ENCODE measurements at places on chromosomes 11 and 22.

- DNase-seq = no peak
Measured at GRCh38 chr22:50576070-50576469, 2.2 kb downstream of the CPT1B start.

- no peak for DNase-seq
Measured at GRCh38 chr11:112977755-112978154, 16.5 kb downstream of the NCAM1 start.

DNA sequence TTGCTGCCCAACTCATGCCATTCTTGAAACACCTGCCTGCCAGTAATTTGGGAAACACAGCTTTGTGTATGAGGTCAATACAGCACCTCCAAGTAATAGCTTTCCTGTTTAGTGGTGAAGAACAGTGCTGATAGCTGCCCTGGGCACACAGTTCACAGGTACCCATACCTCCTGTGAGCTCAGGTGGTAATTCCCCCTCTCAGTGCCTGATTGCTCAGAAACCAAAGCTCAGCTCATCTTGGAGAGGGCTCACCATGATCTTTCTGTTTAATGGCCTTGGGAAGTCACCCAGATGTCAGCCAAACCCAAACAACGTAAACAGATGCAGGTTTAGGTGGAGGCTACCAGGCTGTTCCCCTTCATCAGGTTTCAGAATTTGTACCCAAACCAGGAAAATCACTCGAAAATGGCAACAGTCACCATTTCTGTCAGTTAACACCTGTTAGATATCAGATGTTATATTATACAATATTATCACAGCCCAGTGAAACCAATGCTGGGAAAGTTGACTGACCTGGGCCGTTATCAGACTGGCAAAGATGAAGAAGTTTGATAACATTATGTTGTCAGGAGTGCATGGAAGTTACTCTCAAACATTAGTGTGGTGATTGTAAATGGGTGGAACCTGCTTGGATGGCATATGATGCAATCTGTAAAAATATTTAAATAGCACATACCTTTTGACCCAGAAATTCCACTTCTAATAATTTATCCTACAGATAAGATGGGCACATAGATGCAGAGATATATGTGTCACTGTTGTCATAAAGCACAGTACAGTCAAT is 18.9 kb downstream of the VSTM5 start:
- DNase-seq = no peak

DNA sequence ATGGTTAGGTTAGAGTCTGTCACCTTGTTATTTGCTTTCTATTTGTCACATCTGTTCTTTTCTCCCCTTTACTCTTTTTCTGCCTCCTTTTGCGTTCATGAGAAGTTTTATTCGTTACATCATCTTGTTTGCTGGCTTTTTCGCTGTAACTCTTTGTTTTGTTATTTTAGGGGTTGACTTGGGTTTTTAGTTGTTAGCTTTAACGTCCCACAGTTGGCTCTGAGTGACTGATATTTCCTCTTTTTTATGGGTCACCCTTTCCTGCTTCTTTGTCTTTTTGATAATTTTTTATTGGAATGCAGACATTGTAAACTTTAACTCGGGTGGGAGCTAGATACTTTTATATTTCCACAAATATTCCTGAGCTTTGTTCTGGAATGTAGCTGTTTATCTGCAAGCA is 13.3 kb upstream of the TNNT3 start:
- DNase-seq = no peak

DNA sequence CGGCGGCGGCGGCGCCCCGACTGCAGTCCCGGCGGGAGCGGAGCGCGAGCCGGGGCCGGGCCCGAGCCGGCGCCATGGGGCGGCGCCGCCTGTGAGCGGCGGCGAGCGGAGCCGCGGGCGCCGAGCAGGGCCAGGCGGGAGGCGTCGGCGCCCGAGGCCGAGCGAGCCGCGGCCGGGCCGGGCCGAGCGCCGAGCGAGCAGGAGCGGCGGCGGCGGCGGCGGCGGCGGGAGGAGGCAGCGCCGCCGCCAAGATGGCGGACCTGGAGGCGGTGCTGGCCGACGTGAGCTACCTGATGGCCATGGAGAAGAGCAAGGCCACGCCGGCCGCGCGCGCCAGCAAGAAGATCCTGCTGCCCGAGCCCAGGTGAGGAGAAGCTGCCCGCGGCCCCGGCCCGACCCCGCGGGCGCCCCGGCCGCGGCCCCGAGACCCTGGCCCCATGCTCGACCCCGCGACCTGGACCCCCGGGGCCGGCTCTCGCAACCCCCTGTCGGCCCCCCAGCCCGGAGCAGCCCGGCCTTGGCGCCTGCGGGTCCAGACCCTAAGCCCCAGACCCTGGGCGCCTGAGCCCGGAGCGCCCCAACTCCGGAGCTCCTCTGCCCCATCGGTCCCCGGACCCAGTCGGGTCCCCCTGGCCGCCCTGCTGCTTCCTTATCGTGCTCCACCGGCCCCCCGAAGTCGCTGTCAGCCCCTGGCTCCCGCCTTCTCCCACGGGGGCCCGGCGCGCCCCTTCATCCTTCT is at the start of gene GRK2:
Gene GRK2 (plus strand): TSS at position 25 of the 739 bp plus-strand sequence. CDS start 227 bp downstream, at position 252.
- no peak for DNase-seq

DNA sequence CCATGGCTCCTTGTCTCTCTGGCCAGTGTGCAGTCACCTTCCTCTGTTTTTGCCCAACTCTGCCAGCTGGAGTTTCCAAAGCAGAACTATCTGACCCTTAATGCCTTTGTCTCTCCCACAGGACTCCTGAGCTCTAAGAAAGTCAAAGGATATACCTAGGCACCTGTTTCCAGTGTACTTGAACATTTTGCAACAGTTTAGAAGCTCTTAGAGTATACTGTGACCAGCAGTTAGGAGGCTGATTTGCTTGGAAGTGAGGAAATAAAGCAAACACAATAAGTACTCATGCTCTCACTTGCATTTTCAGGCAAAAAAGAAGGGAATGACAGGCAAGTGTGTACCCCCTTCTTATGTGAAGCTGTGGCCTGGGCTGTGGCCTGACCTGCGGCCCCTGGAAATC is 204.3 kb upstream of the PLET1 start:
- no peak for DNase-seq

DNA sequence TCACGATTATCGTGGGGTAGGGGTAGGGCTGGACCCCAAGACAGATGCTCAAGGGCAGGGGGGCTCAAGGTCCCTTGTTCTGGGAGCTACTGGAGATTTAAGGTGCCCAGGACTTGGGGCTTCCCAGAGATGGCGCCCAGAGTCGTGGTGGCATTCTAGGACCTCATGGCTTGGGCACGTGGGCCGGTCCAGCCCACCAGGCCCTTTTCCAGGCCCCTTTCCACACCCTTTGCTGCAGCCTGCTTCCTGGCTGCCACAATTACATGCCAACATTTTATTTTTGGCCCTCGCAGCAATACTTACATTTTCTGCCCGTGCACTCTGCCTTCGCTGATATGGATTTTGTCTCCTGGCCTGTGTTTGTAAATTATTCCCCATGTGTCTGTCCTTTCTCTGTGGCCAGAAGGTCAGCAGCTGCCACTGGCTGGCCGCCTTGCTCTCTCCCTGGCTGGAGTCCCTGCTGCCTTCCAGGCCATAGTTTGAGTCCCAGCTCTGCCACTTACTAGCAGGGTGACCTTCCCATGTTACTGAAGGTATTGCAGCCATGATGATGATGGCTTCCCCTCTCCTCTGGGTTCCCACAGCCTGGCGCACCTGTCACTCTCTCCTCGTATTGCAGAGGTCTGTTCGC is 11.2 kb downstream of the MB start:
- DNase-seq = no peak

GRCh38 chr22:44449683-44450425 is 48.2 kb downstream of the RTL6 start:
- DNase-seq = no peak

DNA sequence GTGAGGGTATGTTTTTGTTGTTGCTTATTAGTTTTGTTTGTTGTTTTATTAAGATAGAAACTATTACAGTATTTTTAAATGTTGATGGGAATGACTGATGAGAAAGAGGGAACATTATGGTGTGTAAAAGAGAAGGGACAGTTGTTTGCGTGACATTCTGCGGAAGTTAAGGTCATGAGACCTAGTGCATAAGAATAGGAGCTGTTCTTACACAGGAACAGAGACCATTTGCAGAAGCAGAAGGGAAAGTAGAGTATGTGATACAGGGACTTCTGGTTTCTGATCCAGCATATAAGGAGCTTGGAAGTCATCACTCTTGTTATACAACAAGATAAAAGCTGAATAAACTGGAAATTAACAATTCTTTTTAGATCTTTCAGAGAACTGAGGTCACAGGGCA is 299.2 kb upstream of the API5 start:
- DNase-seq = no peak

- no peak for DNase-seq
Measured at GRCh38 chr11:125393331-125393730, 102.7 kb downstream of the FEZ1 start.

GRCh38 chr11:57340039-57340615 is 2.0 kb downstream of the P2RX3 start:
- DNase-seq = no peak

DNA sequence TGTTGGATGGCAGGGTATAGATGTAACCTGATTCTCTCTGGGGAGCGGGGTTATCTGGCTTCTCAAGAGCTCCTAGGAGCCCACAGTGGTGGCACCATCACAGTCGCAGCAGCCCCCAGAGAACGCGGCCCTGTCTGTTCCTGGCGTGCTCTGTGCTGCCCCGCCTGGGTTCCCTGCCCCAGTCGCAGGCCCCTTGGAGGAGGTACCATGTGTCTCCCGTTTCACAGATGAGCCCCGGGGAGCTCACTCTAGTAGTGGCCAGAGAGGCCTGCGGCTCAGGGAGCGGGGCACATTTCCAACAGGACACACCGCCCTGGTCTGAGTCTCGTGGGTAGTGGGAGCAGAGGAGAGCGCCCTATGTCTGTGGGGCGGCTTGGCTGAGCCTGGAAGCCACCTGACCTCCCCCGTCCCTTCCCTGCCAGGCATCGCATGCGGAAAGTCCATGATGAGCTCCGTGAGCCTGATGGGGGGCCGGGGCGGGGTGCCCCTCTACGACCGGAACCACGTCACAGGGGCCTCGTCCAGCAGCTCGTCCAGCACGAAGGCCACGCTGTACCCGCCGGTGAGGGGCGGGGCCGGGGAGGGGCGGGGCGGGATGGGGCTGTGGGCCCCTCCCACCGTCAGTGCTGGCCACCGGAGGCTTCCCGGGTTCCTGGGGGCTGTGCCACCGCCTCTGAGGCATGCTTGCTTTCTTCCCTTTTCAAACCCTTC is 21.0 kb upstream of the PPP6R3 start:
- no peak for DNase-seq

DNA sequence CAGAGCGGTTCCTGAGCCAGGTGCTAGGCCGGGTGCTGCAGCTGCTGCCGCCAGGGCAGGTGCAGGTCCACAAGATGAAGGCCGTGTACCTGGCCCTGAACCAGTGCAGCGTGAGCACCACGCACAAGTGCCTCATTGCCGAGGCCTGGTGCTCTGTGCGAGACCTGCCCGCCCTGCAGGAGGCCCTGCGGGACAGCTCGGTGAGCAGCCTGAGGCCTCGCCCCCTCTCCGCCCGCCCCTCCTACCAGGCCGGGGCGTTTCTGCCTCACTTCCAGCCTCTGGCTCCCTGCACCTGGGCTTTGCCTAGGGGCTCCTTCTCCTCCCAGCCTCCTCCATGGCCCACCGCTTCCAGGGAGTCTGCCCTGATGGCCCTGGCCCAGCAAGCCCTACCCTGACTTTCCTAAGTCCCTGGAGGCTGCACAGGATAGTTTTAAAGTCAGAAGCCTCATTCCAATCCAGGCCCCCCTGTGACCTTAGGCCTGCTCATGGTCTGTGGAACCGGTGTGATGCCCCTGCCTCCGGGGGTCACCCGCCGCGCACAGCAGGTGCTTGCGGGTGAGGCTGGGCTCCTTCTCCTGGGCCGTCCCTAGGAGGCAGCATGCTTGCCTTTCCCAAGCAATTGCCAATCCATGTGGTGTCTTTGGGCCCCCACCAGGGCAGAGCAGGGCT is 5.5 kb downstream of the TCIRG1 start:
- no peak for DNase-seq

- DNase-seq = no peak
Measured at GRCh38 chr11:34189191-34189590, 83.8 kb downstream of the NAT10 start.

- no peak for DNase-seq
Measured at GRCh38 chr22:39311592-39312400, 7.6 kb downstream of the RPL3 start.

- no peak for DNase-seq
Measured at GRCh38 chr11:10087186-10087922, 206.7 kb downstream of the SBF2 start.

Measured in NCI-H2081 treated with DMSO at 0.1 percent for 48 hours (cell line).